Psoas muscle (tissue), 8 donors: ENCODE measurements at places on chromosomes 6 and 20.

- no peak for DNase-seq
- no peak overlapping the region for H3K4me3 ChIP-seq
- no peaks in the 10 kb centered on the region for H3K36me3 ChIP-seq
- no peaks in the 10 kb centered on the region for H3K4me1 ChIP-seq
These were observed 133.7 kb upstream of the SPACA1 start for GRCh38 chr6:87913974-87914373.

DNA sequence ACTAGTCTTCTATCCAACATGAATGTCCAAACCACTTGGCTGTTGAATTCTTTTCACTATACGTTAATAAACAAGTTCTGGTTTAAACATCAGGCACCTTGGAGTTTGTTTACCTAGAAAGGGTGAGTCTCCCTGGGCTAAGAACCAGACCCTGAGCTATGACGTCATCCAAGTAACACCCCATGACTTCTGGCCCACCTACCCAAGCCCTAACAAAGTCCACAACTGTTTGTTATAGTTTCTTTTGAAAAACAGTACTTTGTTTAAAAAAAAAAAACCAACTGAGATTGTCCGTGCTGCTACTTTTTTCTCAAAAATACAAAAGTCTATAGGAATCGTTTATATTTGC is 146.9 kb upstream of the BEND6 start:
- H3K27me3 ChIP-seq, result no peaks in the 10 kb centered on the region
- peaks cover 82% of the 10 kb centered on the region for H3K4me1 ChIP-seq
- no peak overlapping the region for H3K4me3 ChIP-seq
- no peak for DNase-seq
- H3K36me3 ChIP-seq, result no peaks in the 10 kb centered on the region
- peak overlapping the region; percentile 93 for H3K27ac ChIP-seq

- H3K36me3 ChIP-seq, result no peaks in the 10 kb centered on the region
- H3K27ac ChIP-seq, result no peak overlapping the region
- no peaks in the 10 kb centered on the region for H3K27me3 ChIP-seq
- H3K4me3 ChIP-seq, result no peak overlapping the region
These were observed 43.3 kb upstream of the CLIC5 start for GRCh38 chr6:46058951-46059350.

DNA sequence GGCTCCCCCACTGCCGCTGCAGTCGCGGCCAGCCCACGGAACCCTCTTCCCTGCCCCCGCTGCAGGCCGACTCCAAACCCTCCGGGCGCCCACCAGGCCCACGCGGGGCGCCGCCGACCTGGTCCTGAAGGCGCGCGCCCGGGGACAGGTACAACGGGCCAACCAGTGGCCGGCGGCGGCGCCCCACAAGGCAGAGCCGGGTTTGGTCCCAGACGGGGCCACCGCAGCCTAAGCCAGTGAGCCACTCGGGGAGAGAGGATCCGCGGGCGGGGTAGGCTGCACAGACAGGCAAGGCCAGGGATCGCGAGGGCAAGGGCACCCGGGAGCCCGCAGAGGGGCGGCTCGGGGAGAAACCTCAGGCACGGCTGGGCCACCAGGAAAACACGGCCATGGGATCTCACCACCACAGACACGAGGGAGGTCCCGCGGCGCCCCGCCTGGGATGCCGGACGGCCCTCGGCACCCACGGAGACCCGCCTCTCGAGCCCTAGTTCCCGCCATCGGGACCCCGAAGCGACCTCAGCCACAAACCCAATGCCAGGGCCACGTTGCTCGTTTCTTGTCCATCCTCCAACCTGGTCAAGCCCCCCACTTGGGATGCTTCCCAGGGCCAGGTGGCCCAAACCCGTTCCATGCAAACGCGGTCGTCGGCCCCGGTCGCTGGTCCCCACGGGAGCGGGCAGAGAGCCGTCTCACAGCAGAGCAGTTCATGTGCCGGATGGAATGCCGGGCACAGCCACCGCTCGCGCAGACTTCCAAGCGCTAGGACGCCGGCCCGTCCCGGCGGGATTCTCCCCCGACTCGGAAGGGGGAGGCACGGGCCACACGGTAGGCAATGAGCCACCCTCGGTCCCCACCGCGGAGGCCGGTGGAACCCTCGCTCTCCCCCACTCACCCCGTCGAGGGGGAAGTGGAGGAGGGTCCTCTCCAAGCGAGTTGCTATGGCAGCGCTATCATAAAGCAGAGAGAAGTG is 1956.6 kb upstream of the DEFB115 start:
- H3K4me1 ChIP-seq, result no peaks in the 10 kb centered on the region
- H3K27ac ChIP-seq, result no peak overlapping the region
- DNase-seq, result peak; percentile 44
- H3K27me3 ChIP-seq, result no peaks in the 10 kb centered on the region
